Kasumi-1 (cell line): ENCODE measurements at places on chromosomes 13 and 19.

DNA sequence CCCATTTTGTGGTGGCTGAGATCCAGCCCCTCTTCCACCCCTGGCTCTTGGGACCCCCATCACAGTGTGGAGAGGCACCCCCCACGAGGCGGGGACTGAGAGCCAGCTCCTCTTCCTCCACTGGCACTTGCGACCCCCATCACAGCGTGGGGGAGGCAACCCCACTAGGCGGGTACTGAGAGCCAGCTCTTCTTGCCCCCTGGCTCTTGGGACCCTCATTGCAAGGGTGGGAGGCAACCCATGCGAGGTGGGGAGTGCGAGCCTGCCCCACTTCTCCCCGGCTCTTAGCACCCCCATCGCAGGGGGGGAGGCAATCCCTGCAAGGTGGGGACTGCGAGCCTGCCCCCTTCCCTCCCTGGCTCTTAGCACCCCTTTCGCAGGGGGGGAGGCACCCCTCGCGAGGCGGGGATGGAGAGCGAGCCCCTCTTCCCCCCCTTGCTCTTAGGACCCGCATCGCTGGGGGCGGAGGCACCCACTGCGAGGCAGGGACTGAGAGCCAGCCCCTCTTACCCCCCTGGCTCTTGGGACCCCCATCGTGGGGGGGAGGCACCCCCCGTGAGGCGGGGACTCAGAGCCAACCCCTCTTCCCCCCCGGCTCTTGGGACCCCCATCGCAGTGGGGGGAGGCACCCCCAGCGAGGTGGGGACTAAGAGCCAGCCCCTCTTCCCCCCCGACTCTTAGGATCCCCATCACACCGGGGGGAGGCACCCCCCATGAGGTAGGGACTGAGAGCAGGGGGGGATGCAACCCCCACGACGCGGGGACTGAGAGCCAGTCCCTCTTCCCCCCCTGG lies 364.6 kb upstream of the SPRY2 start:
- DNase-seq, result no peak

DNA sequence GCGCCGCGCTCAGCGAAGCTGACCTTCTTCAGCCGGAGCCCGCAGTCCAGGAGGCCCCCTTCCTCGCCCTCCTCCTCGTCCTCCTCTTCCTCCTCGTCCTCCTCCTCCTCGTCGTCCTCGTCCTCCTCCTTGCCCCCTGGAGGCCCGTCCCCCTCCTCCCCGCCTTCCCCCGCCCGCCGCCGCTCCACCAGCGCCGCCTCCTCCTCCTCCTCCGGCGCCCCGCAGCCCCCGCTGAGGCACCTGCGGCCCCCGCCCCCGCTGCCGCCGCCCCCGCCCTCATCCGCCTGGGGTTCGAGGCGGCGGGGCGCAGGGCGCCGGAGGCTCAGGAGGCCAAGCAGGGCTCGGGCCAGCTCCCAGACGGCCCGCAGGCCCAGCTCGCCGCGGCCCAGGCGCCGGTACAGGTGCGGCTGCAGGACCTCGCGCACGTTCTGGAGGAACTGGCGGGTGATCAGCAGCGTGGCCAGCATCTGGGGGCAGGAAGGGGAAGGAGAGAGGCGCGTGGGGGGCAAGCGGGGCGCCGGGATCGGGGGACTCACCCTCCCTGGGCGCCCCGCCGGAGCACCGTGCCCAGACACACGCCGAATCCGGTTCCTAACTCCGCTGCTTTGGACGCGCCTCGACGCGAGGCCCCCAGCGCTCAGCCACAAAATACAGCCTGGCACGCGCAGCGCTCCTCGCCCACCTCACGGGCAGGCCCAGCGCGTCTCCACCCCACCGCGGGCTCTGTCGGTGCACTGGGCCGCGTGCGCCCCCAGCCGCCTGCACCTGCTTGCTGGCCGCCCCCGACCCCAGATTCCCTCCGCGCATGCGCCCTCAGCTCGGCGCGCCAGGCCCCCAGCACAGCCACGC lies 5.9 kb downstream of the ANO8 start:
- no peak for DNase-seq

DNA sequence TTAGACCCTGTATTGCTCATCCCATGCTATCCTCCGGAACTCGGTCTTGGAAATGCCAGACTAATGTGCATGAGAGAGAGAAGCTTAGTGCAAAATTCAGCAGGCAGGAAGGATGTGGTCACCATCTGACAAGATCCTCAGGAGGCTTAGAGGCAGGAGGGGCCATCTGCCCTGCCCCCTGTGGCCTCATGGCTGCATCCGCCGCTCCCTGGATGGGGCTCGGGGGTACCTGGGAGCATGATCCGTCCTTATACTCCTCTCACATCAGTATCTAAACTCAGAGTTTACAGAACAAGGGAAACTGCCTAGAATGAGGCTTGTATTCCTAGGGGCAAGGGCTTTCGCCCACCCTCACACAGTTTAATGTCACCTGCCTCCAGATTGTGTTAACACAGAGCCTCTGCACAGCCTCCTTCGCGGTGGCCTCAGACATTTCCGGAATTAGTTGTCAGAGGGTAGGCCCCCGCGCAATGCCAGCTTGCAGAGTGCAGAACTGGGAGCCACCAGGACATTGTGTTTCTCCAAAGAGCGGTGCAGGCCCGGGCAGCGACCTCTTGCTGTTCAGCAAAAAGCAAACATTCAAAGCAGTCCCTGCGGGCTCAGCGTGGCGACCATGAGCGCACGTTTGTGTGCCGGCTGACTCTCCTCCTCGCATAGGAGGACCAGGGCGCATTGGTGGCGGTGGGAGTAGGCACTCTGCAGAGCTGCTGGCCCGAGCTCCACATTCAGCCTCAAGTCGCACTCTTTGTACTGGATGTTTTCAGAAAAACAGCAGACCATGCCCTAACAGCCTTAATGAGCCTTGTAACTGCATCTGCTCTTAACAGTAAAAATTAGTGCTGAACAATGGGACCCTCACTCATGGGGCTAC lies 39.1 kb downstream of the GPR12 start:
- peak; percentile 87 for DNase-seq

DNA sequence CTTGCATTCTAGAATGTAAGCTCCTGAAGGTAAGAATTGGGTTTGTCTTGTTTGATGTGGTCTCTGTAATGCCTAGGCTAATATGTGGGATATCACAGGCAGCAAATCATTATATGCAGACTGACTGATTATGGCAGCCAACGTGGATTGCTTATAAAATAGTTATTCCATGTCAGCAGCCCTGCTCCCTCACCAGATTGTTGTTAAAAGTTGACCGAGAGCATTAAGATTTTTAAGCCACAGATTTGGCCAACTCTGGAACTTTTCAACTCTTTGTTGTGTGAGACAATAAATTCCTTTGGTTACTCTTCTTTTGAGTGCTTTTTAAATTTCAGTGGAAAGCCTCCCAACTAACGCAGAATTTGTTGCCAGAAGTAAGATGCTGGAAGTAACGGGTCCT lies 92.6 kb upstream of the FAM216B start:
- DNase-seq, result no peak

DNA sequence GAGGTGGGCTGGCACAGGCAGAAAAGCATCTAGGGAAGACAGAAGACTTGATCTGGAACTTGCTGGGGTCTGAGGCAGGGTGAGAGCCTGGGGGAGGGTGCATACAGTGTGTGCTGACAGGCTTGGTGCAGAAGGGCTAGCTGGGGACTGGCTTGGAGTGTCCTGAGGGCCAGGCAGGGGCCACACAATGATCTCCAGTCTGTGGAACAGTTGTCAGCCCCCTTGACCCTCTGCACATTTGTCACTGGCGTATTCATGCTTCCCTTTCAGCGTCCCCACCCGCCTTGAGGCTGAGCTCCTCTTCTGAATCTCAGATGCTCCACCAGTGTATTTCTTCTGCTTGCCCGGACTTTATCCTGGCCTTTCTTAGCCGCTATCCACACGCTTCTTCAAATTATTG lies 2.8 kb upstream of the MICU2 start:
- no peak for DNase-seq

DNA sequence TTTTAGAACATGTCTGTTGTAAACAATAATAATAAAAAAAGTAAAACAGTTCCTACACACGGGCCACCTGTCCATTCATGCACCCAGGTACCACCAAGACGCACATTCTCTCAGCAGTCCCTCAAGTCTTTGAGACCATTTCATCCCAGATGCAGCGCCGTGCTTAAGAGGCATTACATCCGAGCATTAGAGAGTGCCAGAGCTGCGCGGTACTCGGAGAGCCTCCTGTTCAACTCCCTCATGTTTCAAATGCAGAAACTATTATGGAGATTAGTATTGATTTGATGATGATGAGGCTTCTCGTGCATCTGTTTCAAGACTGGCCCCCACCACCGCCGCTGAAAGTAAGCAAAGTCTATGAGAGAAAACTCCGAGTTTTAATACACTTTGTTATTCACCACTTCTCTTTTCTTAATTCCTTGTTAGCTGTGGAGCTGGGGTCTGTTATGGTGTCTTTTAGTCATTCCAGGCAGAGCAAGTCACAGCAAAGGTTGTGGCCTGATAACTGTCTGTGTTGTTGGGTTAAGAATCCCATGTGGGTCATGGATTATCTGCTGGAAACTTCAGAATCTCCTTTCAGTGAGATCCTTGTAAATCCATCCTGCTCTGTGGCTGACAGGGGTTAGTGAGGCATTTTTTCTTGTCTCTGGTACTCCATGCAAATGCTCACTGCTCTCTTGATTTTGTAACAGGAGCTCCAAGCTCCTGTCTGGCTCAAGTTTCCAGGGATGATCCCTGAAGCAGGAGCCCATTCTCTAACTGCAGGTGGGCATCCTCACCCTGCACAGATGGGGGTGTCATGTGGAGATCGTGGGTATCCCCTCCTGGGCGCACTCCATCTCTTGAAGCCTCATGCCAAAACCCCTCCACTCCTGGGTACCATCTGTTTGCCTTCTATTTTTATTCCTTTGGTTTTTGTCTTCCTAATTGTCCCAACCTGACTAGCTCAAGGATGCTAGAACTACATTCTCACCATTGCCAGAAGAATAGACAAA lies 74.9 kb upstream of the MTIF3 start:
- DNase-seq, result no peak

DNA sequence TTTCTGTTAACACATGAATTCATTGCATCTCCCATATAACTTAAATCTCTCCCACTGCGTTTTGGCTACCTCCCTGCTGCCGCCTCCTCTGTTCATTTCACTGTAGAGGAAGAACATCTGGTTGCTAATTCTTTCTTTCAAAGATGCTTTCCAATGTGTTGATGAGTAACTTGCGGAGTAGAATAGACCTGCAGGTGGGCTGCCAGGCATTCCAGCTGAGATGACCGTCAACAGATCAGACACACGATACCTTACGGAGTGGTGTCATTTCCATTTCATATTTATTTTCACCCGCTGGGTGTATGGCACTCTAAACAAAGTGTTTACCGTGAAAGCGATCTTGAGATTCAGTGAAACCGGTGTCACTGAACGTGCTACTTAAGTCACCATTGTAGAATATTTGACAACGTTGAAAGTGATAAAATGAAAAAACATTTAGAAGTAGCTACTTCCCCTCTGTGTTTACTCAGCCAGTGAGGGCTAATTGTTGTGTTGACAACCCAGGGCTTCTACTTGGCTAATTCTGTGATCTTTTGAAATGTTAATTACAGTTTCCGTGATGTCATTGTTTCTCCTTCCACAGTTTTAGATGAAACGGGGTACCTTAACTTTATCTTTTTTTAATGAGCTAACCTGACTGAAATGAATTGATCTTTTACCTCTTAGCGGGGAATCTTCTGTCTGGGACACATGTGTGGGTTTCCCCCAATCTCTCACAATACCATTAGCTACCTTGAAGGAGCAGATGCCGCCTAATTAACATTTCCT lies 228.5 kb upstream of the ARGLU1 start:
- DNase-seq, result no peak

DNA sequence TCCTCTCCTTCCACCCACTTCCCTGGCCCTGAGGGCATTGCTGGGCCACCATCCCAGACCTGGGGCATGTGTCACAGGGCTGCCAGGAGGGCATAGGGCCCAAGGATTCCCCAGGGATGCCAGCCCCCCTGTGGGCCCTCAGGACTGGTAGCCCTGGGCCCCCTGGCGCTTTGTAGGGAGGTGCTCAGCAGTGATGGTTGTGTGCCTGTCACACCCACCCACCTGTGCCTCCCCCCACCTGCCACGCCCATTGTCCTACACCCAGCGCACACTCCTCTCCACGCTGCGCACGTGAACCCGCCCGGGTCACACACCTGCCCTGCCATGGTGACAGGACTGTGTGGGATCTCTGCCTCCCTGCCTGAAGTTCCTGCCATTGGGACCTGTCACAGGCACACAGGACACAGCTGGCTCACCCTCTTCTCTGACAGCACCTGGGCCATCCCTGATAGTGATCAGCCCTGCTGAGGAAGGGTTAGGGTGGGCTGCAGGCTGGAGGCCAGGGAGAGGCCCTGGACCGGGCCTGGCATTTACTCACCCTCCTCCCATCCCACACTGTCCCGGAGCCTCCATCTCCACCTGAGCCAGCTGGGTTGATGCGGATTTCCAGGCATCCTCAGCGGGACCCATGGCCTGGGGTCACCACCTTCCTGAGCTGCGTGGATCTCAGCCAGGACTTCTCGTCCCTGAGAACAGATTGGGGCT lies 23.9 kb downstream of the WTIP start:
- no peak for DNase-seq

DNA sequence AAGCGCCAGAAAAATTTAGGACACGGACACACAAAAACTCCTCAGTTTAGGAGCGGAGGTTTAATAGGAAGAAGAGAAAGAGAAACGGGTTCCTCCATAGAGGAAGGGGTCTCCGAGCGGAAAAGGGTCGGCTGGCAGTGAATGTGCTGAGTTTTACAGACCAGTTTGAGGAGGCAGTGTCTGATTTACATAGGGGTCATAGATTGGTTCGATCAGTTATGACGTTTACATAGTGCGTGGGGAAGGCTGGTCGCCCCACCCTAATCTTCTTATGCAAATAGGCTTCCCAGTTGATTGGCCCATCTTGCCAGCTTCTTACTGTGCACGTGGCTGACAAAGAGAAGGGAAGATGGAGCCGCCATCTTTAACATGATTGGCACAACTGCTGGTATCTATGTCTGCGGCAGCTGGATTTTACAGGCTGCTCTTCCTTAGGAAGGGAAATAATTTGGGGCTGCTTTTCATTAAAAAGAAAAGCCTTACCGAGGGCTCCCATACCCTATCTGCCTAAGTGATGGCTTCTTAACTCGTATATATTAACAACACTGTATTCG lies 1.2 kb upstream of the ZNF225 start:
- no peak for DNase-seq

GRCh38 chr13:51643882-51644281 lies 59.6 kb downstream of the WDFY2 start:
- DNase-seq, result peak; percentile 73

GRCh38 chr19:8576273-8576993 lies 809 bp downstream of the MYO1F start:
- peak; percentile 91 for DNase-seq

DNA sequence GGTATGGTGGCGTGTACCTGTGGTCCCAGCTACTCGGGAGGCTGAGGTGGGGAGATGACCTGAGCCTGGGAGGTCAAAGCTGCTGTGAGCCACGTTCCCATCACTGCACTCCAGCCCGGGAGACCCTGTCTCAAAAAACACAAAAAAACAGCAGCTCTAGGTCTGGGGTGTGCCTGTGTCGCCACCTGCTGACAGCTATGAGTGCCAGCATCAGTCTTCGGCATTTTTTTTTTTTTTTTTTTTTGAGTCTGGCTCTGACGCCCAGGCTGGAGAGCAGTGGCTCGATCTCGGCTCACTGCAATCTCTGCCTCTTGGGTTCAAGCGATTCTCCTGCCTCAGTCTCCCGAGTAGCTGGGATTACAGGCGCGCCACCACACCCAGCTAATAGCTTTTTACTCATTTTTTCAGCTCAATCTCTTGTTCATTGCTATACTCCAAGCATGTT lies 10.1 kb downstream of the AP2S1 start:
- DNase-seq, result peak; percentile 73

GRCh38 chr13:51843529-51843928 lies 1.4 kb downstream of the TMEM272 start:
- no peak for DNase-seq
